ENCODE measurements at places on chromosomes 11 and 22. TPM values are rescaled to one million over a fixed set of nuclear protein-coding genes. Genes with fewer than 3 reads are reported as not detected.

- no peaks in the 10 kb centered on the region for H3K27me3 ChIP-seq
- H3K36me3 ChIP-seq: no peaks in the 10 kb centered on the region
- H3K4me1 ChIP-seq: no peaks in the 10 kb centered on the region
Observed at GRCh38 chr11:94120946-94121345, 7.7 kb upstream of the PANX1 start.

The LRRC55 gene
- total RNA-seq: not detected

- no peak for DNase-seq
- H3K36me3 ChIP-seq: no peaks in the 10 kb centered on the region
- no peaks in the 10 kb centered on the region for H3K27me3 ChIP-seq
Observed at GRCh38 chr11:64817476-64817875, 7.1 kb upstream of the MEN1 start.

DNA sequence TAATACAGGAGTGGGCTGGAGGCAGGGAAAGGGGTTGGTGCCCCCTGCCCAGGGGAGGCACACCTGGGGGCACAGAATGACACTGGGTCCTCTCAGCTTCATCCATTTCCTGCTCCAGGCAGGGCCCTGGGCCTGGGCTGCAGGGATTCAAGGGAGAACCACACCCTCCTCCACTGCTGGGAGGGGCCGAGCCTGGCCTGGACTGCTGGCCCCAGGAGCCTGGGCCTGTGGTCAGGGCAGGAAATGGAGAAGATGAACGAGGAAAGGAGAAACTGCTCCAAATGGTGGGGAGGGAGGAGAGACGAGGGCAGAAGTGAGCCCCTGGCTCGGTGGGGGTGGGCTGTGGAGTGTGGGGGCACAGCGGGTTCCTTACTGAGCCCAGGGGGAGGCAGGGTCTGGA lies 38.1 kb upstream of the KCNQ1OT1 start:
- H3K36me3 ChIP-seq: no peaks in the 10 kb centered on the region
- H3K27ac ChIP-seq: no peak overlapping the region
- no peak for DNase-seq
- H3K4me1 ChIP-seq: no peaks in the 10 kb centered on the region
- no peak overlapping the region for H3K4me3 ChIP-seq
- no peaks in the 10 kb centered on the region for H3K27me3 ChIP-seq

- H3K4me1 ChIP-seq: no peaks in the 10 kb centered on the region
- peaks cover 52% of the 10 kb centered on the region for H3K36me3 ChIP-seq
- H3K27ac ChIP-seq: no peak overlapping the region
- H3K27me3 ChIP-seq: no peaks in the 10 kb centered on the region
- no peak for DNase-seq
- no peak overlapping the region for H3K4me3 ChIP-seq
Observed at GRCh38 chr11:78069465-78069864, 5.8 kb downstream of the THRSP start.

The CCDC87 gene
- total RNA-seq: 0.17 TPM

The OR8A1 gene
- not detected for total RNA-seq

- no peaks in the 10 kb centered on the region for H3K4me1 ChIP-seq
- peaks cover 6% of the 10 kb centered on the region for H3K36me3 ChIP-seq
- no peak for DNase-seq
Observed at GRCh38 chr11:45982656-45983470, 60.4 kb downstream of the LARGE2 start.

DNA sequence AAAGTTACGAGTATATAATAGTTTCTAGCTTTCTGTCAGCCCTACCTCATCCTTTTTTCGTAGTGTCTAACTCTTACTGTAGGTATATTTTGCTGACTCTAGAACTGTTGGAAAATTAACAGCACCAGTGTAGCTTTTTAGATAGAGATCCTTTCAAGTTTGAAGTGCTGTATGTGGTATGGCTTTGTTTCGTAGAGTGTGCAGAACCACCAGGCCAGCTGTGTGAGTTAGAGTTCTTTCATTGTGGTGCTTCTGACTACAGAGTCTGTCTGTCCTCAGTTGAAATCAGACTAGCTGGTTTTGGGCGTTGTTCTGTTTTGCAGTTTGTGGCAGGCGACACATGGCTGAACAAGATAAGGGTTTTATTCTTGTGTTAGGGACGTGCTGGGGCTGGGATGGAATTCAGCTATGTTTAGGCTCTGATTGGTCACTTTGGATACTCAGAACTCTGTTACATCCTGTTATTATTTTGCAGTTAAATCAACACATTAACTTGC lies 3.2 kb downstream of the ARHGEF12 start:
- no peak for DNase-seq
- H3K4me1 ChIP-seq: peaks cover 23% of the 10 kb centered on the region
- peaks cover 47% of the 10 kb centered on the region for H3K27me3 ChIP-seq
- H3K27ac ChIP-seq: no peak overlapping the region

DNA sequence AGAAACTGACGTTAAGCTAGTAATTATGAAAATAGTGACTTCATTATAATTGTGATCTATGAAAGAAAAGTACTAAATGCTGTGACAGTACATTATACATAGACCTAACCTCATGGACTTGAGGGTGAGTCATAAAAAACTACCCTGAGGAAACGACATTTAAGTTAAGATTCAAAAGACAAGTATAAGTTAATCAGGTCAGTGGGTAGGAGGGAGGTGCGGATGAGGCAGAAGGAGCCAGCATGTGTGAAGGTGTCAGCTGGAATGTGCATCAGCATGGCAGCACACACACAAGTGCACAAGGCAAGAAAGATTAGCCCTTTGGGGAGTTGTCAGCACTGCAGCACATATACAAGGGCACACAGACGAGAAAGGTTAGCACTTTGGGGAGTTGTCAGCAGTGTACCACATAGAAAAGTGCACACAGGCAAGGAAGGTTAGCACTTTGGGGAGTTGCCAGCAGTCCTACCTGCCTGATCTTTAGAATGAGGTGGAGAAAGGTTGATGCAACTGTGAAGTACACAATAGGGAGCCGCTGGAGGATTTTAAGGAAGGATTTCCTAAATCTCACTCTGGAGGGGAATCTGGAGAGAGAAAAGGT lies 31.6 kb upstream of the CAVIN3 start:
- H3K27ac ChIP-seq: no peak overlapping the region
- H3K4me1 ChIP-seq: no peaks in the 10 kb centered on the region
- no peak overlapping the region for H3K4me3 ChIP-seq
- no peak for DNase-seq

- H3K4me1 ChIP-seq: no peaks in the 10 kb centered on the region
- no peak overlapping the region for H3K4me3 ChIP-seq
- H3K36me3 ChIP-seq: no peaks in the 10 kb centered on the region
- H3K27me3 ChIP-seq: peaks cover 2% of the 10 kb centered on the region
- no peak for DNase-seq
Observed at GRCh38 chr11:64713016-64713707, 9.8 kb downstream of the NRXN2 start.

- H3K27ac ChIP-seq: no peak overlapping the region
- H3K4me3 ChIP-seq: no peak overlapping the region
- H3K36me3 ChIP-seq: no peaks in the 10 kb centered on the region
- H3K27me3 ChIP-seq: no peaks in the 10 kb centered on the region
- DNase-seq: no peak
Observed at GRCh38 chr11:116603728-116604323, 169.0 kb downstream of the BUD13 start.

The TIMM10B gene
- 59.2 TPM for total RNA-seq

DNA sequence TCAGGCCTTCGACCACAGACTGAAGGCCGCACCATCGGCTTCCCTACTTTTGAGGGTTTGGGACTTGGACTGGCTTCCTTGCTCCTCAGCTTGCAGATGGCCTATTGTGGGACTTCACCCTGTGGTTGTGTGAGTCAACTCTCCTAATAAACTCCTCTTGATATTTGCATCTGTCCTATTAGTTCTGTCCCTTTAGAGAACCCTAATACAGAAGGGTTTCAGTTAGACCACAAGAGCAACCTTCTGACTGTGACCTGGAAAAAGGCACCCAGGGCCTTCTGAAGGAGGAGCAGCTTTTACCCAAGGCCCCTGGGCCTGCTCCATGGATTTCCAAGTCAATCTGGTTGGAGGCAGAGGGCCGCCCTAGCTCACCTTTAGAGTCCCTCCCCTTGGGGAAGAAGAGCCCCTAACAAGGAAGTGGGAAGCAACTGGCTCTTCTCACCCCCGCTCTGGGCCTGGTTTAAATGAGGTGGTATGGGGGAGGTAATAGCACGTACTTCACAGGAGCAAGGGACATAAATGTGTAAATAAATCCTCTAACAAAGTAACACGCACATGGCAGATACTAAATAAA lies 11.2 kb upstream of the CHST1 start:
- no peaks in the 10 kb centered on the region for H3K4me1 ChIP-seq
- no peak for DNase-seq
- no peaks in the 10 kb centered on the region for H3K36me3 ChIP-seq
- no peak overlapping the region for H3K27ac ChIP-seq
- H3K27me3 ChIP-seq: no peaks in the 10 kb centered on the region
- no peak overlapping the region for H3K4me3 ChIP-seq

The CCDC81 gene
- 0.81 TPM for total RNA-seq

GRCh38 chr22:22109693-22110466 lies 127.3 kb upstream of the TOP3B start:
- no peak overlapping the region for H3K4me3 ChIP-seq
- H3K4me1 ChIP-seq: no peaks in the 10 kb centered on the region
- no peaks in the 10 kb centered on the region for H3K36me3 ChIP-seq
- DNase-seq: no peak

GRCh38 chr22:49247194-49247924 lies 580.3 kb downstream of the BRD1 start:
- H3K27me3 ChIP-seq: no peaks in the 10 kb centered on the region
- no peaks in the 10 kb centered on the region for H3K36me3 ChIP-seq
- no peak for DNase-seq
- H3K4me1 ChIP-seq: no peaks in the 10 kb centered on the region
- H3K4me3 ChIP-seq: no peak overlapping the region
- H3K27ac ChIP-seq: no peak overlapping the region

The CHADL gene
- 1.0 TPM for total RNA-seq

DNA sequence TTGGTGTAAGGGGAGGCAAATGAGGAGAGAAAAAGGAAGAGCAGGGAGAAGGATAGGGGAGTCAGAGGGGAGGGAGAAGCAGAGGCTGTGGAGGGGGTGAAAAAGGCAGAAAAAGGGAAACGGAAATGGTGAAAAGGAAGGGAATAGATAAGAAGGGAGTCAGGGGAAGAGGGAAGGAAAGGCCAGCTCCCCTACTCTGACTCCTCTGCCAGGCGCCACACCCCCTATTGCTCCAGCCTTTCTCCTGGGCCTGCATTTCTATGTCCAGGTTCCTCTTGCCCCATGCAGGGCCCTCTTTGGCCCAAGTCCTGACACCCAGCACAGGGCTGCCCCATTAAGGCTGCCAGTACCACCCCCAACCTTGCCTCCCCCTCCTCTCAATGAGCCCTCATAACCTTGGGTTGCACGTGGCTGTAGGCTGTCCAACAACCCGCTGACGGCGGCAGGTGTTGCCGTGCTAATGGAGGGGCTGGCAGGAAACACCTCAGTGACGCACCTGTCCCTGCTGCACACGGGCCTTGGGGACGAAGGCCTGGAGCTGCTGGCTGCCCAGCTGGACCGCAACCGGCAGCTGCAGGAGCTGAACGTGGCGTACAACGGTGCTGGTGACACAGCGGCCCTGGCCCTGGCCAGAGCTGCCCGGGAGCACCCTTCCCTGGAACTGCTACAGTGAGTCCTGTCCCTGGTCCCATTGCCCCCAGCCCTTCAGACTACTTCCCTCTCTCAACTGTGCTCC lies 3.4 kb upstream of the NHERF4 start:
- no peaks in the 10 kb centered on the region for H3K36me3 ChIP-seq
- DNase-seq: no peak
- no peaks in the 10 kb centered on the region for H3K27me3 ChIP-seq
- H3K4me1 ChIP-seq: peaks cover 14% of the 10 kb centered on the region

DNA sequence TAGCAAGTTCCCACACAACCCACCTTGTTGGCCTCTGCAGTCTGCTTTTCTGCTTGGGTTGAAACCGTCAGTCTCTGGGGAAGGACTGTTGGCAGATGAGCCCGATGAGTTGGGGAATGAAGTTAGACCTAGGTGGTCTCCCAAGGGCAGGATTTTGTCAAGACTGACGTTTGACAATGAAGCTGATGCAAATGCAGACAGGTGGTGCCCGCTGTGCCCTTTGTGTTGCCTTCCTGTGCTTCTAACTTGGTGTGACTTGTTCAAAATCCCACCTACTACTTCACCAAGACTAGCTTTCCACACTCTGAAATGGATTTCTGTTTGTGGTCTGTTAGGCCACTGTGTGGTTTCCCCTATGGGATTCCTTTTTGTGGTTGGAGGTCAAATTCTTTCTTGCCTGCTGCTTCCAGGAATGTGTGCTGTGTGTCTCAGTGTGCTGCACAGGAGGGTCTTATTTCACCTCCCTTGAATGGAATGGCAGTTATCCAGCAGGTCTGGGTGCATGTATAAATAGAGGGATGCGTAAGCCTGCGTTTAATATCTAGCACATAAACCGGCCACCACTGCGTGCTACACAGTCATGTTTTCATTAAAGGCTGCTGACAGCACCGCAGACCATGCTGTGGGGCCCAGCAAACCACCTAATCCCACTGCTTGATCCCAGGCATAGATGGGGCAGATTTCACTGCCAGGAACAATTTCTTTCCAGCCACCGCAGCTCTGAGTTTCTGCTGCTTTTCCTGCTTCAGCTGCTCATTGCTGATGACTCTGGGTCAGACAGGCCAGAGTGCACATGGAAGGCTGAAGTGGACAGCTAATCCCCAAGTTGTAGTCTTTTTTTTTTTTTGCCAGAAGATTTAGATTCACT lies 44.8 kb downstream of the ADAMTS8 start:
- H3K27me3 ChIP-seq: no peaks in the 10 kb centered on the region
- H3K4me3 ChIP-seq: no peak overlapping the region
- H3K36me3 ChIP-seq: no peaks in the 10 kb centered on the region
- H3K4me1 ChIP-seq: peaks cover 6% of the 10 kb centered on the region
- DNase-seq: no peak

DNA sequence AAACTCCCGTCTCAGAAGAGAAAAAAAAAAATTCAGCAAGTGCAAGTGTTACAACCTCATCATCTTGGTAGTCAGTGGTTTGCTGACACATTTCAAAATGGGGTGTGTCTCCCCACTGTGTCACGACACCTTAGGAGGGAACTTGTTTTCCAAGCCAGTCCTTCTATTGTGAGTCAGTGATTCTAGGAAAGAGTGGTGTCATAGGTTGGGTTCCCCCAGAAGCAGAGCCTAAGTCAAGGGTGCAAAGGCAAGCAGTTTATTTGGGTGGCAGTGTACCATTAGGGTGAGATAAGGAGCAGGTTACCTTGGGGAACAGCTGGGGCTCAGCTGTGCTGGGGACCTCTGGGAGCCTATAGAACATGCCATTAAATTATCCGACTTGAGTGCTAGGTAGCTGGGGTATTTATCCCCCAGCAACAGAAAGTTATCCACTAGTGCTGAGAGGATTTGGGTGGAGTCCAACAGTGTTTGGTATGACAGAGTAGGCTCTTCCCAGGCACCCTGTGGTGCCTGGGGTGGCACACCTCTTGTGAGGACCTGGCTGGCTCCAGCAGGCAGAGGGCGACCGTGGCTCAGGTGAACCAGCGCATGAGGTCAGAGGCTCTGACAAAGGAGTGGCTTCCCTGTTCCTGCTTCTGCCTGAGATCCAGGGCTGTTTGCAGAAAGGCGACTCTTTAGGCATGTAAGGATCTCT lies 41.7 kb downstream of the KIAA1671 start:
- no peaks in the 10 kb centered on the region for H3K27me3 ChIP-seq
- DNase-seq: no peak
- H3K4me1 ChIP-seq: no peaks in the 10 kb centered on the region
- H3K4me3 ChIP-seq: no peak overlapping the region
- H3K36me3 ChIP-seq: no peaks in the 10 kb centered on the region

The ZNF280A gene
- not detected for total RNA-seq

- no peak overlapping the region for H3K4me3 ChIP-seq
- no peaks in the 10 kb centered on the region for H3K36me3 ChIP-seq
- no peak overlapping the region for H3K27ac ChIP-seq
- no peak for DNase-seq
Observed at GRCh38 chr11:45736424-45736823, 68.5 kb upstream of the SLC35C1 start.
